WTC11 (cell line): ENCODE measurements at places on chromosomes 12 and 14. TPM values are rescaled to one million over a fixed set of nuclear protein-coding genes. Genes with fewer than 3 reads are reported as not detected.

GRCh38 chr12:12503384-12504078 lies 59.1 kb downstream of the DUSP16 start:
- H3K4me3 ChIP-seq: no peak overlapping the region
- H3K36me3 ChIP-seq: peaks cover 4% of the 10 kb centered on the region; the same call in 1 of the 2 replicates
- no peaks in the 10 kb centered on the region for H3K27me3 ChIP-seq
- peaks cover 76% of the 10 kb centered on the region for H3K4me1 ChIP-seq

GRCh38 chr12:106416273-106416672 lies 58.7 kb downstream of the POLR3B start:
- H3K27me3 ChIP-seq: no peaks in the 10 kb centered on the region
- no peak for DNase-seq
- peaks cover 5% of the 10 kb centered on the region; the same call in 1 of the 2 replicates for H3K4me1 ChIP-seq
- H3K36me3 ChIP-seq: 0 out of 2 replicates have a peak, but pooled peaks cover 3% of the 10 kb centered on the region
- no peak overlapping the region for H3K4me3 ChIP-seq

DNA sequence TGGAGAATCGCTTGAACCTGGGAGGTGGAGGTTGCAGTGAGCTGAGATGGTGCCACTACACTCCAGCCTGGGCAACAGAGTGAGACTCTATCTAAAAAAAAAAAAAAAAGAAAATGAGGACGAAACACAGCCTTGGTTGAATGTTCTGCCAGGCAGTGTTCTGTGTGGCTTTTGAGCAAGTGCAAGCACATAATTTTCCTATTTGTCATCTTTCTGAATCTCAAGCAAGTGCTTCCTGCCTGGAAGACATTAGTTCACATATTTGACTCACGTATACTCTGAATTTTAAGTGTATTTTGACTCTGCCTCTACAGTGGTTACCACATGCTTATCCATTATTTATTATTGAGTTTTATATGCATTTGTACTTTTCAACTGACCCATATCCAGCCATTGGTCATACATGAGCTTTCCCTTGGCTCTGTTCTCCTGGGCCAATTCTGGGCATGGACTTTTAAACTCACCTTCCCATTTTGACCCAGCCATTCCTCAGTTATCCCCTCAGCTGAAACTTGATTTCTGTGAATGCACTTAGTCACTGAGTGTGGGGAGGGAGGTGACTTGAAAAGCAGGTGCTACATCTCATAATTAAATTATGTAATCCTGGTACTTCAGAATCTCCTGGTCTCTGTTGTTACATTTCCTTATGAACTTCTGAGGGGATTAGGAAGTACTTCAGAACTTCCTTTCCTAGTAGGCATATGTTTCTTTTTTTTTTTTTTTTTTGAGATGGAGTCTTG lies 8.1 kb downstream of the OR10G2 start:
- no peak overlapping the region for H3K27ac ChIP-seq
- no peak overlapping the region for H3K4me3 ChIP-seq
- DNase-seq: no peak
- no peaks in the 10 kb centered on the region for H3K36me3 ChIP-seq
- H3K4me1 ChIP-seq: peaks cover 8% of the 10 kb centered on the region

The OR6C2 gene
- not detected in 3 replicates for total RNA-seq

DNA sequence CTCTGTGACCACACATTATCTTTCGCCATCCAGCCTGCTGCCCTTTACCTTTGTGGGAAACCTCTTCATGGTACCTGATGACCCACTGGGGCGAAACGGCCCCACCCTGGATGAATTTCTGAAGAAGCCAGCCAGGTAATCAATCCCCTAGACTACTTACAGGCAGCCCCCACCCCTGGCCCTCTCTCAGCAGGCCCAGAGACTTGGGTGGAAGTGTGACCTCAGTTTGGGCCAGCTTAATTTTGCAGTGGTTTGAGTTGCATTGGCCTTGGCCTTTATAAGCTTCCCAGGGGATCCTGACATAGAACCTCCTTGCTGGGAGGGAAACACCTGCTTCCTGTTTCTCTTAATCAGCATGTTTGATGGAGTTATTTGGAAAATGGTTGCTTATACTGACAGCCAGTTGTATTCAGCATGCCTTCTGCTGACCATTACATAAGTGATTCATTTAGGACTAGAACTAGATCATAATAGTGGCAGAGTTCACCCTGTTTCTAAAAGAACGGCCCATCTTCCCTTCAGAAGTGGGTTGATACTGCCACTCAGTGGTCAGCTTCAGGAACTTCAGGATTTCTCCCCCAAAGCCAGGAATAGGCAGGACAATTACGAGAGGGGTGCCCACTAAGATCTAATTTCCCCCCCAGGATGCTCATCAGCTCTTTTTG lies 6.1 kb downstream of the SDR39U1 start:
- peaks cover 38% of the 10 kb centered on the region for H3K36me3 ChIP-seq
- DNase-seq: no peak
- H3K4me3 ChIP-seq: no peak overlapping the region
- H3K4me1 ChIP-seq: peaks cover 9% of the 10 kb centered on the region
- no peaks in the 10 kb centered on the region for H3K27me3 ChIP-seq
